ENCODE measurements at places on chromosomes 4 and X.

DNA sequence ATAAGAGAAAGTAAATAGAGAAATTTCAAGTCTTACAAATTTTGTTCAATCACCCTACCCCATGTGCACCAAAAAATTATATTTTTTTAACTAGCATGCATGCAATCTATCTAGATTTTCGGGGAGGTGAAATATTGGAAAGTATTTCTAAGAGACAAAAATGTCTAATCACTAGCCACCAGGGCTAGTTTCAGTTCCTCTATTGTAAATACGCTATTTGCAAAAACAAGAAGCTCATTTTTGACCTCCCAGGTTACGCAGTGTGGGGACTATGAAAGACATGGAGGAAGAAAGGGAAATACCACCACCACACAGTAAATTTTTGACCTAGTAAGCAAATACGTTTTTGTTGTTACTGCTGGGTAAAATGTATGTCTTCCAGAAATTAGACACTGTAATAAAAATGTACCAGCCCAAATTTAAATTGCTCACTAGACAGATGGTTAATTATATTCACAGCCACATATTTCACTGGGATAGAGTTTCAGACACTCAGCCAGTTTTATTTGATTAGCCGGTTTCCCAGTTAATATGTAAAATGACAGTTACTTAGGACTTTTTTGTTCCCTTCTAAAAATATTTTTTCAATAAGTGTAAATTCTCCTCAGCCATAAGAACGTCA, 2.2 kb downstream of the NEXMIF start:
- no peak for DNase-seq

GRCh38 chrX:41837270-41837944, 85.9 kb downstream of the CASK start:
- DNase-seq, result no peak

DNA sequence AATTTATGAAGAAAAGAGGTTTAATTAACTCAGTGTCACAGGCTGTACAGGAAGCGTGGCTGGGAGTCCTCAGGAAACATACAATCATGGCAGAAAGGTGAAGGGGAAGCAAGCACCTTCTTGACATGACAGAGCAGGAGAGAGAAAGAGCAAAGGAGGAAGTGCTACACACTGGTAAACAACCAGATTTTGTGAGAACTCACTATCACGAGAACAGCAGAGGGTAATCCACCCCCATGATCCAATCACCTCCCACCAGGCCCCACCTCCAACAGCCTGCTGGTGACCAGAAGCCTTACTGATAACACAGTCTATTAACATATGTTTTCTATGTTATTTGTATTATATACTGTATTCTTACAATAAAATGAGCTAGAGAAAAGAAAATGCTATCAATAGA, 254.8 kb downstream of the PCDH10 start:
- DNase-seq, result no peak

- DNase-seq, result peak; percentile 63
Measured at GRCh38 chrX:55489314-55490009, at the start of gene USP51. Gene USP51, minus strand, starts transcription at chrX:55489848. Its CDS starts 909 bp downstream, at chrX:55488939.

- no peak for DNase-seq
Measured at GRCh38 chr4:153987291-153987690, 198.4 kb upstream of the SFRP2 start.

DNA sequence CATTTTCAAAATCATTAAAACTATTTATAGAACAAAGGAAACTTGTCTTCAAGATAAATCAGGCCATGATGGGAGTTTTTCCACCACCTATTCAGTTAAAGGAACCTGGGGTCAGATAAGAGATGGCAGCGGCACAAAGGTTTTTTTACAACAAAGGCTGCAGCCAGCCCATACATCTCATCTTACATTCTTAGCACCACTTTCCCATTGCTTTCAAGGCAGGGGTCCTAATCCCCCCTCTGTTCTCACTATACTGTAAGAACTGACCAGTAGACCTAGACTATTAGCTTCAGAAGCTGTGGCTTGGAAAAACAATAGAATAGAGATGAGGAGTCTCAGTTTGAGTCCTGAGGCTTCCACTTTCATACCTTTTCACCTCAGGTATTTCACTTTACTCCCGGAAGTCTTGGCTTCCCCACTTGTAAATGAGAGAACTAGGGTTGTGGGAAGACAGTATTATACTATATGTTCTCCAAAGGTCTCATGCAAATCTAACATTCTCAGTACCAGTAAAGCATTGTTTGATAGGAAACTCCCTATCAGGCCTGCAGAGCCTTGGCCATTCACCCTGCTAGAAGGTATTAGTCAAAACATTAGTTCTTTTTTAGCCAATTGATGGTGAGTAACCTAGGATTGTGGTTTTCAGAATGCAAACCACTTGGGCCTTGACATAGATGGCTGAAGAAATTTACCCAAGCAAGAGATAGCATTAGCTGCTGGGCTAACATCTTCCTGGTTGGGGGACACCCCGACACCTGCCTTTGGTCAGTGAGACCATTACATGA, 182.9 kb upstream of the PBDC1 start:
- no peak for DNase-seq

DNA sequence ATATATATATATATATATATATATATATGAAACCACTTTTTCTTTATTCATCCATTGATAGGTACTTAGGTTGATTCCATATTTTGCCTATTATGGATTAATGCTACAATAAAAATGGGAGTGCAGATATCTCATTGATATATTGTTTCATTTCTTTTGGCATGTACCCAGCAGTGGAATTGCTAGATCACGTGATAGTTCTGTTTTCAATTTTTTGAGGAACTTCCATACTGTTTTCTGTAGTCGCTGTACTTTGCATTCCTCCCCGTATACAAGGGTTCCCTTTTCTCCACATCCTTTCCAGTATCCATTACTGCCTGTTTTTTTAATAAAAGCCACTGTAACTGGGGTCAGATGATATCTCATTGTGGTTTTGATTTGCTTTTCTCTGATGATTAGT, 124.6 kb downstream of the GABRB1 start:
- DNase-seq, result no peak

- DNase-seq, result no peak
Measured at GRCh38 chr4:141375855-141376254, 155.2 kb downstream of the ZNF330 start.

DNA sequence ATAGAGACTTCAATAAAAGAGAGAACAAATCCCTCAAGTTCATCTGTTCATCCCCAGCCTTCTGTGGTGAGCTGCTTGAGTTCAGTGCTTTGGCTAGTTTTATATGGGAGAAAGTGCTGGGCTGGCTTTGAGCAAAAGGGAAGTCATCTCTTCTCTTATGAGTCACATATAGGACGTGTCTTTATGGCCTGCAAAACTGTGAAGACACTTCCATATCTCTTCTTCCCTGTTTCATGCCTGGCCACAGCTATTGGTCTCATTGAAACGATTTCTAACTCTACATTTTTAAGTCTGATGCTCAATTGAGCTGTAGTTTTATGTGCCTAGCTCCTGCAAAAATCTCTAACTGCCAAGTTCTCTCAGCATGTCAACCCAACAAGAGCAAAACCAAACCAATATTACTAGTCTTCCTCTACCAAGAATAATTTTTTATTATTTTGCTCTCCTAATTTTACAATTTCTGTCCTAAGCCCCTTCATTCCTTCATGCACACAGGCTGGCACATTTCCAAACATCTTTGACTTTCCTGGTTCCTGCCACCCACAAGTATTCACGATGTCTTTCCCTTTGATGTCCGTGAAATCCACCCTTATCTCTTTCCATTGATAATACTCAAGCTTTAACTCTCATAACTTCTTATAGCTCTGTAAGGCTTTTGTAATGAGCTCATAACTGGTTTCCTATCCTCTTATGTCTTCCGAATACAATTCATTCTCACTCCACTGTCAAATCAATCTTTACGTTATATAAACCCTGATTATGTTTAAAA, 165.3 kb downstream of the BTC start:
- no peak for DNase-seq

- no peak for DNase-seq
Measured at GRCh38 chr4:149885896-149886295, 70.3 kb upstream of the IQCM start.

DNA sequence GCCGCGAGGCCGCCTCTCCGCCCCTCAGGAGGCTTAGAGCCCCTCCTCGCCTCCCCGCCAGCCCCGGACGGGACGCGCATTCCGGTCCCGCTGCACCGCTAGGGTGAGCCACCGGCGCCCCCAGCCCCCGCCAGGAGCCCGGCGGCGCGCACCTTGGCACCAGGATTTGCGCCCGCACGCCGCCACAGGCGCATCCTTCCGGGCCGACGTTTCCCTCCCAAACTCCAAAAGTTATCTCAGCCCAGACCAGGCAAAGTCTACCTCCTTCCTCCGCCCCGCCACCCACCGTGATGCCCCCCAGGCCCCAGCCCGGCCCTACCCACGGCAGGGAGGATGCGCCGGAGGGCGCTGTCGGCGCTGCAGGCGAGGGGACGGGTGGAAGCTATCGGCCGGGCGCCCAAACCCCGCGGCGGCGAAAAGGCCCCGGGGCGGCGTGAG, 538 bp downstream of the SCML2 start:
- peak; percentile 55 for DNase-seq

DNA sequence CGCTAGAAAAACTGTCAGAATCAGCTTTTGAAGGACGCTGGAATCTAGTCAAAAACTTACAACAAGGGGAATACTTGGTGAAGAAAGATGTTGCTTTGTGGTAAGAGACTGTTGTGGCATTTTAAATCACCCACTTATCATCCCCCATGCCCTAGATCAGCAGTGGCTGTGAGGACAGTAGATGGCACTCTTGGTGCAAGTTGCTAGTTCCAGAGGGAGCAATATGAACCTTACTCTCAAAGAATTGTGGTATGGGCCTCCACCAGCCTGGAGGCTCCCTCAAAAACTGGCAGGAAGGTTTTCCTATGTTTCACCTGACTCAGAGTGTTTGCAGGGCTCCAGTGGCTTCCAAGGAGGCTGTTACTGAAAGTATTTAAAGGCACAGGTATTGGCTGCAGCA, 37.7 kb upstream of the SLC16A2 start:
- no peak for DNase-seq
